ENCODE measurements at places on chromosomes 3 and 15. TPM values are rescaled to one million over a fixed set of nuclear protein-coding genes. Genes with fewer than 3 reads are reported as not detected.

Gene MYRIP
- total RNA-seq: 0.08 TPM

Gene CLRN1
- not detected for total RNA-seq

Gene APEH
- 186 TPM for total RNA-seq

Gene ACSBG1
- total RNA-seq: 0.49 TPM

Gene EPHB3
- total RNA-seq: 0.13 TPM

Gene FRG2C
- not detected for total RNA-seq

Gene CPNE9
- total RNA-seq: not detected

Gene BCL2A1
- total RNA-seq: 183 TPM

Gene RPL4
- total RNA-seq: 4,258 TPM

Gene CFAP20DC
- total RNA-seq: 1.8 TPM

Gene CIB2
- 7.2 TPM for total RNA-seq

Gene TMCO5A
- total RNA-seq: not detected

DNA sequence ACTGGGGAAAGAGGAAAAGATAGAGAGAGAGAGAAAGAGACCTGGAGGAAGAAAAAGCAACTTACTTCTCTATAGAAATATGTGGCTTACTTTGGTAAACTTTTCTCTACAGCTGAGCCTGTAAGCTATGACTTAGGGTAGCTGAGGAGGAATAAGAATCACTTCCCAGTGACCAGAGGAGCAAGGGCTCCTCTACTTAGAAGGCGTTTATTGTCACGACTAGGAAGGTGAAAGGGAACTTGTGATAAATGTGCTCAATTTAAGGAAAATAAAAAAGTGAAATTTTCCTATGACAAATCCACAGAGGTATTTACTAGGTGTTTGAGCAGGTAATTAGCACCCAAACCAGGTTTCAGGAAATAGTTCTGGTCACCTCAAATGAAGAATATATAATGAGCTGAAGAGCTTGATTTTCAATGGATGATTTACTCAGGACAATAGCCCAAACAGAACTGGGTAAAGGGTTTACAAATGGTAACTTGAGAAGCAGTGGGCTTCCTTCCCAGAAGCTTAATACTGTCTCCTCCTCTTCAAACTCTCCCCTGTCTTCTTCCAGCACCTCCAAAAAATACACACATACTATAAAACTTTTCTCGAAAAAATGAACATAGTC lies 46.1 kb downstream of the SOX2 start:
- no peak for DNase-seq
- H3K4me3 ChIP-seq: no peak overlapping the region
- H3K36me3 ChIP-seq: no peaks in the 10 kb centered on the region

DNA sequence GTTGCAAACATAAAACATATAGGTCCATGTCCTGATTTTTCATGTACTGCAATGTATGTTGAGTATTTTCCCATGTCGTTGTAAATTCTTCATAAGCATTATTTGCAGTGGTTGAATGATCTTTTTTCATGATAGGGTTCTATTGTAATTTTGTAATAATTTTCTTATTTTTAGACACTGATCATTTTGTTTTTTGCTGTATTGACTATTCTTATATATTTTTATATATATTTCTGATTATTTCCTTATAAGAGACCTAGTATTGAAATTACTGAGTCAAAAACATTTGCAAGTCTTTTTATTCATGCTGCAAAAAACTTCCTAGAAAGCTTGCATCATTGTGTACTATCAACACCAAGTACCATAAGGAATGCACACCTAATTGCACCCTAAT lies 31.2 kb upstream of the ZNF774 start:
- H3K36me3 ChIP-seq: no peaks in the 10 kb centered on the region
- H3K27me3 ChIP-seq: no peaks in the 10 kb centered on the region
- H3K4me3 ChIP-seq: no peak overlapping the region
- DNase-seq: no peak
- no peak overlapping the region for H3K27ac ChIP-seq

- H3K27me3 ChIP-seq: no peaks in the 10 kb centered on the region
- DNase-seq: no peak
- no peak overlapping the region for H3K4me3 ChIP-seq
- H3K27ac ChIP-seq: no peak overlapping the region
- no peaks in the 10 kb centered on the region for H3K36me3 ChIP-seq
- no peaks in the 10 kb centered on the region for H3K4me1 ChIP-seq
Measured at GRCh38 chr3:113097960-113098447, 107.2 kb downstream of the GTPBP8 start.

GRCh38 chr15:73367624-73368300 lies 996 bp downstream of the HCN4 start:
- no peak overlapping the region for H3K27ac ChIP-seq
- H3K27me3 ChIP-seq: peaks cover 10% of the 10 kb centered on the region
- no peaks in the 10 kb centered on the region for H3K4me1 ChIP-seq
- no peaks in the 10 kb centered on the region for H3K36me3 ChIP-seq
- DNase-seq: no peak

GRCh38 chr15:97504031-97504792 lies 456.3 kb upstream of the ARRDC4 start:
- no peaks in the 10 kb centered on the region for H3K4me1 ChIP-seq
- H3K4me3 ChIP-seq: no peak overlapping the region
- no peaks in the 10 kb centered on the region for H3K27me3 ChIP-seq
- no peak for DNase-seq
- no peaks in the 10 kb centered on the region for H3K36me3 ChIP-seq

DNA sequence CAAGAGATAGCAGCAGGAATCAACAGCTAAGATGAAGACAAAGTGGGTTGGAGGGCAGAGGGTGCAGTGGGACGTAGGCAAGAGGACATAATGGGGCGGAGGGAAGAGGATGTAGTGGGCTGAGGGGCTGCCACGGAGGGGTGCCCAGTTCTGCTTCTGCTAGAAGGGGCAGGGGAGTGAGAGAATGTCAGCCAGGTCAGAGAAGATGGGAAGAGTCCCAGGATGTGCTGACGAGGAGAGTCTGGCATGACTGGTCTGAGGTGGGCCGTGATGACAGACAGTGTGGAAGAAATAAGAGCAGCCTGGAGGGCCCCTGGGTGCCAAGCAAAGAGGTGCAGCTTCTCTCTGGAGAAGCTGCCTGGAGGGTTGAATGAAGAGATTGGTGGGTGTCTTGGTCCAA lies 4.0 kb downstream of the SPSB4 start:
- H3K4me1 ChIP-seq: no peaks in the 10 kb centered on the region
- H3K27me3 ChIP-seq: peaks cover 14% of the 10 kb centered on the region
- H3K27ac ChIP-seq: no peak overlapping the region
- no peaks in the 10 kb centered on the region for H3K36me3 ChIP-seq
- no peak for DNase-seq
- H3K4me3 ChIP-seq: no peak overlapping the region

- no peaks in the 10 kb centered on the region for H3K27me3 ChIP-seq
- H3K4me1 ChIP-seq: no peaks in the 10 kb centered on the region
- no peak overlapping the region for H3K4me3 ChIP-seq
Measured at GRCh38 chr15:29018995-29019976, 133.5 kb downstream of the APBA2 start.

- no peaks in the 10 kb centered on the region for H3K36me3 ChIP-seq
- H3K27ac ChIP-seq: no peak overlapping the region
- no peaks in the 10 kb centered on the region for H3K4me1 ChIP-seq
- no peak for DNase-seq
Measured at GRCh38 chr3:144344925-144345548, 373.4 kb downstream of the DIPK2A start.

DNA sequence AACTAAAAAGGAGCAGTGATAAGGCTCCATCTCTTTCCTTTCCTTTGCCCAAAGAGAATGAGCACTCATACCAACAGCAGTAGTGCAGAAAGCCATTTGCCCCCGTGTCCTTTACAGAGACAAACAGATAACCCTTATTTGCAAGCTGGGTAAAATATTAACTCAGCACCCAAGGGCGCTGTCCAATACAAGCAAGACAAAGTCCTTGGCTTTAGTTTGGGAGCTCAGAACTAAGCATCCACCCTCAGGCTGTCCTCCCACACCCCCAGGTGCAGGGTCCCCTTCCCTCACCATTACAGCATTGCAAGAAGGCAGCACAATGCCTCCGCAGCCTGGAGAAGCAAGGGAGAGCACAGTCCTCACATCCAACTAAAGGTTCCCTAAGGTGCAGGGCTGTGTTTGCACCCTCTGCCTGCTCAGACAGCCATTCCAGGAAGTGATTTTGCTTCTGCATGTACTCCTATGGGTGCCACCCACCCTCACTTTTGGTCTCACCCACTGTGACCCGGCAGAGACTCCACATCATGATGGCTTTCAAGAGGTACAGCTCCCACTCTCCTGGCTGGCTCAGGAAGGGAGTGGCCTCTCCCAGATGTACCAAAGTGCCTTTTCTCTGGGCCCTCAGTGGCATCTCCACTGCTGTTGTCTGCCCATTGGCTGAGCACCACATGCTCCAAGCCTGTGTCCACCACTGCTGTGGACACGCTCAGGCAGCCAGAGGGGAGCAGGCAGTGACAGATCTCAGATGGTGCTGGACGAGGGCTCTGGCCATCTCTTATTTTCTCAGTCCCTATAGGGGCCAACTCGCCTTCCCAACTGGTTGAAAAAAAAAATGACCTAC lies 34.1 kb upstream of the HES1 start:
- no peaks in the 10 kb centered on the region for H3K36me3 ChIP-seq
- H3K27me3 ChIP-seq: peaks cover 3% of the 10 kb centered on the region
- no peak overlapping the region for H3K27ac ChIP-seq
- H3K4me1 ChIP-seq: peaks cover 43% of the 10 kb centered on the region

DNA sequence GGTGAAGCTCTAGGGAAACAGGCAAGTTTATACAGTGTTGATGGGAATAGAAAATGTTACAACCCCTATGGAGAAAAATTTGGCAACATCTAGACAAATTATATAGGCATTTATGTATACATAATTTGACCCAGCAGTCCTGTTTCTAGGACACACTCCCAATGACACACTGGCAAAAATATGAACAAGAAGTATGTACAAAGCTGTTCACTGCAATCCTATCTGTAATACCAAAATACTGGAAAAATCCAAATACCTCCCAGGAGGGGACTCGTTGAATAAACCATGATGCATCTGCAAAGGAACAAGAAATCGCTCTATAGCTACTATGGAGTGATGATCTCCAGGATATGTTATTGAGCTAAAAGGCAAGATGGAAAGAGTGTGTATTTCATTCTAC lies 8.5 kb downstream of the BFSP2 start:
- no peaks in the 10 kb centered on the region for H3K4me1 ChIP-seq
- no peak for DNase-seq
- no peaks in the 10 kb centered on the region for H3K27me3 ChIP-seq
- H3K36me3 ChIP-seq: no peaks in the 10 kb centered on the region
- H3K4me3 ChIP-seq: no peak overlapping the region

- no peaks in the 10 kb centered on the region for H3K4me1 ChIP-seq
- H3K27me3 ChIP-seq: no peaks in the 10 kb centered on the region
- no peaks in the 10 kb centered on the region for H3K36me3 ChIP-seq
Measured at GRCh38 chr15:66599536-66600239, 33.9 kb upstream of the LCTL start.

GRCh38 chr15:47332481-47332880 lies 384.8 kb upstream of the SEMA6D start:
- no peaks in the 10 kb centered on the region for H3K27me3 ChIP-seq
- H3K27ac ChIP-seq: no peak overlapping the region
- DNase-seq: no peak
- H3K4me3 ChIP-seq: no peak overlapping the region
- H3K36me3 ChIP-seq: no peaks in the 10 kb centered on the region

DNA sequence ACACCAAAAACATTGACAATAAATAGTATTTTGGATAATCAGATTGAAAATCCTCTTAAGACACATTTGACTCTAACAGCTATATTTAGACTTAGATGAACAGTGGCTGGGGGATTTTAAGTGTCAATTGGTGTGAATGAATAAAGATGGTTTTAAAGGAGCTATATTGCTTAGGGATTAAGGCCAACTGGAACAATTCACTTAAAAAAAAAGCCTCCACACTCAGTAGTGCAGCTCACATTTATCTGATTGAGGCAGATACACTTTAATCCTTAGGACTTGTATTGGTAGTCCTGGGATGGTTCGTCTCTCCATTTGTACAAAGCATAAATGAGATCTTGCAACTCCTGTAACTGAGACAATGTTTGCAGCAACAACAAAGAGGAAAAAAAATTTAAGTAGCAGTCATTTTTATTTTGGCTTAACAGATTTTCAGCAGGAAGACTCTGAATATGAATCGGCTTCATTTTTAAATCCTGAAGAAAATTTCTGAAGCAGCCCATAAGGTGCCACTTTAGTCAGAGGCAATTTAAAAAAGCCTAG lies 112.0 kb downstream of the UACA start:
- H3K27me3 ChIP-seq: no peaks in the 10 kb centered on the region
- DNase-seq: no peak
- H3K4me1 ChIP-seq: no peaks in the 10 kb centered on the region
- no peak overlapping the region for H3K27ac ChIP-seq
- no peak overlapping the region for H3K4me3 ChIP-seq
- H3K36me3 ChIP-seq: no peaks in the 10 kb centered on the region

All from GM12878 (cell line).